ENCODE measurements at places on chromosomes 7 and 10.
A peak's percentile ranks its signal among the peaks of the same experiment; 100 is the strongest.

DNA sequence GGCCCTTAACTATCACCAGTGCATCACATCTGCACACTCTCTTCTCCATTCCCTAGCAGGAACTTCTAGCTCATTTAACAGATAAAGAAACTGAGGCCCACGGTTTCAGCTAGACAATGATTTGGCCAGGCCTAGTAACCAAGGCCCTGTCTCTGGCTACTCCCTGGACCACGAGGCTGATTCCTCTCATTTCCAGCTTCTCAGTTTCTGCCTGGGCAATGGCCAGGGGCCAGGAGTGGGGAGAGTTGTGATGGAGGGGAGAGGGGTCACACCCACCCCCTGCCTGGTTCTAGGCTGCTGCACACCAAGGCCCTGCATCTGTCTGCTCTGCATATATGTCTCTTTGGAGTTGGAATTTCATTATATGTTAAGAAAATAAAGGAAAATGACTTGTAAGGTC lies 13.5 kb downstream of the AQP1 start:
- DNase-seq = no peak

DNA sequence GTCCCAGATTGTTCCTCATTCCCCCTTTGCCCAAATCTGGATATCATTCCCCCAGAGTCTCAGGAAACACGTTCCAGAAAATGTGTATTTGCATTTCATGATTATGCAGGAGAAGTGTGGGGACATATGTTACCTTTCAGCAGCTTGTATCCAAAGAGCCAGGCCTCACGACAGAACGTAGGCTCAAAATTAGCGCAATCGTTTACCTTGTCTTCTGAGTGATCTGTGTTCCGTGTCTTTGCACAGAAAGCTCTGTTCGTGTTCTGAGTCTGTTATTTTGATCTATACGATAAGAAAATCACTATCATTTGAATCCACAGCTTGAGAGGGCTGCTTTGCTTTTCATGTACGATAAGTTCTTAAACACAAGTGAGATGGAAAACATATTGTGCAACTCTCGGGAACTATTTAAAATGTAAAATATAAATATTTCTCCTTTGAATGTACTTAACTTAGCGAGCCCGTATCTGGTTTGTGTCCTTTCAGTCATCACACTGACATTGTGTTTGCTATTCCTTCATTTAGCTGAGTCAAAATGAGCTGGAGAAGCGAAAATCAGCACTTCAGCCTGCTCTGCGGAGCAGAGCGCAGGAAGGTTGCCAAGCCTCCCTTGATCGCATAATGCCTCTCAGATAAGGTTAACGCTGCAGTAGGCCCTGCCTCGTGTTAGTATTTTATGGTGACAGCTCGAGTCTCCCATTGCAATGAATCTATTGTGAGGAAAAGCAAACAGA lies 80.2 kb upstream of the CACNB2 start:
- DNase-seq = peak; percentile 91

DNA sequence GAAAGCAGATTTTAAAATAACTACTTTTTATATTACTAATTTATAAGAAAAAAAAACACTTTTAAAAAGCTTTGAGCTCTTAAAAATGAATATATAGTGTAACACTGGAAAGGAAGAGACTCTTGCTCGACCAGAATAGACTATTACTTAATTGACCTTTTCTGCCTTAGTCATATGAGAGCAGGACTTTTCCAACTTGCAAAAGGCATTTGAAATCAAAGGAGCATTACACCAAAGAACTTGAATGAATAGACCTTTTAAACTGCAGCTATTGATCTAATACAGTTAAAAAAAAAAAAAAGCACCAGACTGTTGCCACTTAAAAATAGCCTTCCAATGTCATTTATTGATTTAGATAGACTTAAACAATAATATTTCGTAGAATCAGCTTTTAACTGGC lies 17.2 kb upstream of the SEMA3D start:
- DNase-seq = no peak

- no peak for DNase-seq
These were observed 77.0 kb downstream of the ZMIZ1 start for GRCh38 chr10:79145517-79146470.

GRCh38 chr10:78777867-78778266 lies 290.9 kb upstream of the ZMIZ1 start:
- DNase-seq = peak; percentile 17

DNA sequence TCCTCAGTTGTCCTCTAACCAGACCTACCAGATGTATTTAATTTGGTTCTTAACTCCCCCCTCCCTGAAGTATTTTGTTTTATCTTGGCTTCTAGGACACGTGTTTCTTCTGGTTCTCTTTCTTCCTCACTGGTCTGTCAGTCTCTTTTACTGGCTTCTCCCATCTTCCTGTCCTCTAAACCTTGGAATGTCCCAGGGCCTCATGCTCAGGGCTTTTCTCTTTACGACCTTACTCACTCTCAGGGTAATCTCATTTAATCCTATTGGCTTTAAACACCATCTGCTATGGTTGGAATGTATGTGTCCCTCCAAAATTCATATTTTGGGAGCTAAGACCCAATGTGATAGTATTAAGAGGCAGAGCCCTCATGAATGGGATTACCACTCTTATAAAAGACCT lies 418.2 kb upstream of the PODXL start:
- no peak for DNase-seq

DNA sequence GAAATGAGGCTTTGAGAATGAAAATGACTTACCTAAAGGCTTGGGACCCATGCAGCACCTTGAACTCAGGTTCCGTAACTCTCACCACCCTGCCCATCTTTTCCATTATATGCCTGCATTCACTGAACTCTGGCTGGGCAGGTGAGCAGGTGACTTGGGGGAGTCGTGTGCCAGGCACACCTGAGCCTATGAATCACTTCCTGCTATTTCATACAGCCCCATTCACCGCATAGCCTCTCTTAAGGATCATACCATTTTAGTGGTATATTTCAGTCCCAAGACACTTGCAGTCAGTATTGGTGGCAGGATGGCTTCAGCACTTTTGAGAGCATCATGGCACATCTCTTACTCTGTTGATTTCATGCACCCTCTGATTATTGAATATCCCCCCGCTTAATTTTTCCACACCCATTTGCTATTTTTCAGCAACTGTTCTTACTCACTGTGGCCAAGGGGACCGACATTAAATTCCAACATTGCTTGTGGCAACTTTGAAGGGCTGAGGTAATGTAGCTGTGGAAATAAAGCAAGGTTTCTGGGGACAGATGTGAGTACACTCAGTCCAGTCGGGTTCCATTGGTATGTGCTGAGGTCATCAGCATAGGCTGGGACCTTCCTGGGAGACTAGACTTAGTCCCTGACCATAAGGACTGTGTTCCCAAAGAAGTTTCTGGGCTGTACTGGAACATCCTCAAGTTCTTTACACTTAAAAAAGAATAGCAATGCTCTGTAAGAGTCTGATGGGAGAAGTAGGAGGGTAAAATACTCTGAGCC lies 39.8 kb upstream of the ZNF438 start:
- peak; percentile 23 for DNase-seq

- peak; percentile 48 for DNase-seq
These were observed 3.4 kb upstream of the CHST12 start for GRCh38 chr7:2399848-2400587.

- DNase-seq = no peak
These were observed 7.6 kb downstream of the ARHGAP12 start for GRCh38 chr10:31921031-31921430.

- no peak for DNase-seq
These were observed 166.5 kb downstream of the COL28A1 start for GRCh38 chr7:7369134-7369533.

DNA sequence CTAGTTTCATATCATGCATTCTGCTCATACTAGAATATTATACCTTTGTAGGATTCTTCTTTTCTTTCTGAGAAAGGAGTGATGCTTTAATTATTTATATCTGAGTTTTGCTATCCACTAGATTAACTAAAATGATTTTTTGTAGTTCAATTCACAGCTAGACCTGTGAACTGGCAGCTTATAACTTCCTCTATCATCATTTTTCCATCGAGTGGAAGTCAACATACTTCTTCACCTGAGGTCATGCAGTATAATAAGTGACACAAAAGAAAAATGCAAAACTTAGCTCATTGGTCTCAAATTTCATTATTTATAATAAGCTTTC lies 8.0 kb downstream of the LRRN3 start:
- no peak for DNase-seq

DNA sequence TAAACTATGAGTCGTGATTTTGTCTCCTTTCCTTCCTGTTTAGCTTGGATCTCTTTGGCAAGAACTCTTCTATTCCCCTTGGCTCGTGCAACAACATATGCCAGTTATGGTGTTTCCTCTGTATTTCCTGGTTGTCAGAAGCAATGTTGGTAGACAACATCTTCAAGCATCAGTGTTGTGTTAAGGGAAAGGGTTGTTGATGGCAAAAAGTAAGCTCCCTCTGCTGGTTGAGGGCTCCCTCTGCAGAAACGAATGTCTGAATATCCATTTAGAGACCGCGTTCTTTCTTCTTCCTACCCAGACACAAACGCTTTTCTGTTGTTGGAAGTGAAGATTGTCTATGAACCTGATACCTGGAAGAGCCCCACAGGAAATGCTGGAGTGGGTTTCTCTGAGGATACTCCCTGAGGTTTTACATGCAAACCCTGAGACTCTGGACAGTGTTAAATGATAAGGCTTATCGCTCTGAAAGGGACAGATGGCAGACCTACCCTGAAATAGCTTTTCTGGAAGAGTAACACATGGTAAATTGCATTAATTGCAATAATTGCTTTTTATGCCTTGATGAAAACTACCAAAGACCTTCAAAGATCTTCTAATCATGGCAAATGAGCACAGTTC lies 23.5 kb upstream of the C1QL3 start:
- peak; percentile 59 for DNase-seq

DNA sequence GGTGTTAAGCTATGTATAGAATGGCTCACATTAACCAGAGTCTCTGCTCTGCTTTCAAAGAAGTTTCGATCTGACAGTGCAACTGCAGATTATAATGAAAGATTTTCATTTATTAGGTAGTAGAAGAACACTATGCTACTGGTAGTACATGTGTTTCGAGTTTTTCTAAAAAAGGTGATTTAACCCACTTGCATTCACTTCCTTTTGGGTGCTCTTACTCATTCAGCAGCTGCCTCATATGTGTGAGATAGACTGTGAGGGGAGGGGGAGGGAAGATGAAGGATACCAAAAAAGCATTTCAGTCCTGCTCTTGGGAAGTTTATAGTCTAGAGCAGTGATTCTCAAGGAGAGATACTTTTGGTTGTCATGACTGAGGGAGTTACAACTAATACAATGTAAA lies 20.4 kb downstream of the PLEKHA8 start:
- no peak for DNase-seq

- no peak for DNase-seq
These were observed 15.1 kb upstream of the CRYGN start for GRCh38 chr7:151454932-151455530.

- peak; percentile 83 for DNase-seq
These were observed 529 bp downstream of the TASOR2 start for GRCh38 chr10:5684971-5685763.

- DNase-seq = no peak
These were observed 58.5 kb downstream of the TRUB1 start for GRCh38 chr10:114996542-114996941.

- no peak for DNase-seq
These were observed 19.9 kb upstream of the ZMIZ1 start for GRCh38 chr10:79048639-79049550.

GRCh38 chr7:17640730-17641377 lies 299.4 kb downstream of the SNX13 start:
- peak; percentile 51 for DNase-seq

- DNase-seq = no peak
These were observed 824.4 kb downstream of the GRID1 start for GRCh38 chr10:85542152-85542551.

DNA sequence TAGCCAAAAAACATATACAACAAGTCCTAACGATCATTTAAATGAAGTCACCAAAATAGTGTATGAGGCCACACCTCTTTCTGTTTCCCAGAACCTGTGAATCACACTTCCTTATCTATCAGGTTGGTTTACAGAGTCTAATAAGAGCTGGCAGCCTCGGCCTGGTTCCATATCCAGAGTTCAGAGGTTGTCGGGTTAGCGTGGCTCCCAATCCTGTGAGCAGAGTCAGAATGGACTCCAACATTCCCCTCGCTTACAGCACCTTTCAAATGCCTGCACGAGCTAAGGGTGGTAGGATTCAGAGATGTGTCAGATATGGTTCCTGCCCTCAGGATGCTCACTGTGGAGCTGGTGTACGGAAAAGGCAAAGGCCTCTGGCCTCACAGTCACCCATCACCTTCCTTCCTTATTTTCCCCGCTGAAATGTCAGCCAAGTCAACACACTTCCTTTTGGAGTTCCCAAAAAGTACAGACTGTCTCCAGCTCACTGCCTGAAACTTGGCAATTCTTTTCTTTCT lies 6.0 kb downstream of the IL15RA start:
- no peak for DNase-seq

GRCh38 chr7:30679664-30680063 lies 2.6 kb downstream of the CRHR2 start:
- no peak for DNase-seq

DNA sequence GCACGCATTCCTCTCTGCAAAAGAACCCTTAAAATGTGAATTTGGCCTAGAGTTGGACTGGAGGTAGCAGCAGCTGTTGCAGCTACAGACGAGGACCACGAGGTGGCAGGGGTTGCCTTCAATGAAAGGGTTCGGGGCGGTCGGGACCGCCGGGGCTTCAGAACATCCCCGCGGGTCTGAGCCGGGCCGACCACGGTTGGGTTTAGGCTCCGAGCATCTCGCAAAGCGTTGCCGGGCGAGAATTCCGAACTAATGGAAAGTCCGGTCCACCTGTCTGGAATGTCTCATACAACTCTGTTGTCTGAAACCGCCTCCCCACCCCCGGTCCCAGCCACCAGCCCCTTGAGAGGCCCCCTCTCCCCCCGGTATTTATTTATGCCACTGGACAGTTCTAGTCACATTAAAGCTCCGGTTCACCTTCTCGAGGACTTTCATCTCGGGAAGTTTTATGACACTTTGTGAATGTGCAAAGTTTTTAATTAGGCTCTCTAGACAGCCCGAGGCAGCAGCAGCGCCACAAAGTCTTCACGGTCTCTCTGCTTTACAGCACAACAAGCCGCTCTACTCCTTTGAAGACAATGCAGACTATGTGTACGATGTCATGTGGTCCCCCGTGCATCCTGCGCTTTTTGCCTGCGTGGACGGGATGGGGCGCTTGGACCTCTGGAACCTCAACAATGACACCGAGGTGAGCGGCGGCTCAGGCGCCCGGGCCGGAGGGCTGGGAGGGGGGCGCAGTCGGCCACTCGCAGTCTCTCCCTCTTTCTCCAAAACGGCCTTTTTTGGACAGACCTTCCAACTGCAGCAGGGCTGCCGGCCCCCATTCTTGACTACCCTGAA lies 246.2 kb downstream of the SLC25A13 start:
- peak; percentile 73 for DNase-seq

DNA sequence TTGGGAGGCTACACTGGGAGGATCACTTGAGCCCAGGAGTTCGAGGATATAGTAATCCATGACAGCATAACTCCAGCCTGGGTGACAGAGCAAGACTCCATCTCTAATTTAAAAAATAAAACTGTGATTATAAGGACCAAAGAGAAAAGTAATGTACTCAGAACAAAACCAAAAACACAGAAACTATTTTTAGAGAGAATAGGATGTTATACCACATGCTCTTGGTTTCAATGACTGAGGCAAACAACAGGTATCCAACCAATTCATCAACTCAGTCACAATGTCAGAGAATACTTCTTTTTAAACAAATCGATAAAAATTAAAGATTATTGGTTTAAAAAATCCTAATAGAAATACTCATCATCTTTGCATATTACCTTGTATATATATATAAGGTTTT lies 186.7 kb downstream of the TPK1 start:
- DNase-seq = no peak
